Nephron progenitor cell (in vitro differentiated cells): ENCODE measurements at places on chromosomes 4 and X.
A peak's percentile ranks its signal among the peaks of the same experiment; 100 is the strongest.

GRCh38 chrX:8366481-8366880 is 98.1 kb upstream of the VCX3B start:
- no peak for DNase-seq

DNA sequence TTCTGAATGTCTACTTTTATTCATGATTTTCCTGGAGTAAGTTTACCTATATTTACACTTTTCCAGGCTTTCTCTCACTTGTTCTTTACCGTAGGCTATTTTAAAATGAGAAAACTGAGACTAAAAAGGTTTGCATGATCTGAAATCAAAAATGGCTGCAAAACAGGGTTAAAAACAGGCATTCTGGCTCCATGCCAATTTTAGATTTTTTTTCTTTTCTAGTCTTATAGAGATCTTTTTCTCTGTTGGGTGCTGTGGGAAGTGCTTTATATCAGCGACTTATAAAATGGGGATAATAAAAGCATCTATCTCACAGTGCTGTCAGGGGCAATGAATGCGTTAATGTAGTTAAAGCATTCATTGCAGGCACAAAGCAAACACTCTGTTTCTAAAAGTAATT is 294.8 kb downstream of the PACRGL start:
- DNase-seq: no peak

- no peak for DNase-seq
Measured at GRCh38 chrX:22373766-22374165, 101.1 kb downstream of the CBLL2 start.

GRCh38 chr4:112637552-112637866 is 566 bp downstream of the LARP7 start:
- DNase-seq: no peak

GRCh38 chrX:97909245-97909644 is 1025.5 kb downstream of the RPA4 start:
- no peak for DNase-seq

- DNase-seq: no peak
Measured at GRCh38 chrX:21838937-21839333, 482 bp upstream of the MBTPS2 start.

DNA sequence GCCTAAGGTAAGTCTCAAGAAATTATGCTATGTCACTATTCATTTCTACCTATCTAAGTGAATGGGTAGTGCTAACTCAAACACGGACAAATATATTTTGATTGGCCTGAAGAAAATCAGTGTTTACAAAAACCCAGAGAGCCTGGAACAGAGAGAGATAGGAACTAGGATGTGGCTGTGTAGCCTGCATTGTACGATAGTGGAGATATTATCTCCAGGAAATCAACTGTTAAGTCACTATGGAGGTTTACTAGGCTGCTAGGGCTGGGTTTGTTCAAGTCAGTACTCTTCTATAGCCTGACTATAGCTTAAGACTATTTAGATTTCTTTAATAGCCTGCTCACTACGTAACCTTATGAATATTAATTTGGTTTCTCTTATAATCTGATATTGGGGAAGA is 127.9 kb downstream of the TACR3 start:
- DNase-seq: no peak

- DNase-seq: no peak
Measured at GRCh38 chr4:168741281-168742173, 244.7 kb downstream of the PALLD start.

- DNase-seq: no peak
Measured at GRCh38 chrX:16491461-16491860, 158.5 kb upstream of the S100G start.

GRCh38 chr4:88275516-88275915 is 8.8 kb downstream of the PPM1K start:
- no peak for DNase-seq

DNA sequence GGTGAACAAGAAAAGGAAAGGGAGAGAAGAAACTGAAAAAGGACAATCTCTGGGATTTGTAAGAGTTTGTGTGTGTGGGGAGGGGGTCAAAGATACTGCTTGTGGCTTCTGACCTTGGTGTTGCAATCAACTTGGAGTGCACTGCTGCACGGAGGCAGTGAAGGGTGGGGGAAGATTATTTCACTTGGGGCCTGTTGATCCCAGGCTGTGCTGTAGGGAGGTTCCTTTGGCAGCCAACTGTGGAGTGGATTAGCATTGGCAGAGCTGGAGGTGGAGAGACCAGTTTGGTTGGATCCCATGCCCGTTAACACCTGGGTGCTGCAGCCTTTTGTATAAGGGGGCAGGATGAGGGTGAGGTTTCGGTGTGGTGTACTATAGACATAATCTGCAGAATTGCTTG is 38.2 kb downstream of the AFF1 start:
- DNase-seq: peak; percentile 8

DNA sequence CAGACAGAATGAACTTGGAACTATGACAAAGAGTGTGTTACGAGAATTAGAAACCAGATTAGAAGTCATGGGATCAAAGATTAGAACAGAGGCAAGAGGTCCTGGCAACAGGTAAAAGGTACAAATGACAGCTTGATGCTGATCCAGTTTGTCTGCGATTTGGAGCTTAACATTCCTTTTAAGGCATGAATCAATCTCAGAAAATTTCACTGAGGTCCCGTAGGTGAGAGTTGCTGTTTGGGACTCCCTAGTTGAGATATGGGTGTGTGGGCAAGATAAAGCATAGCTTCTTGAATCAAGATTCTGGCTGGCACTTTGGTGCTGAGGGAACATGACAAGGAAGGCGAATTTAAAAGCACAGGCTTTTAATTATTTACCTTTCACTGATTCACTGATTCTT is 62.6 kb upstream of the ACSL4 start:
- no peak for DNase-seq

DNA sequence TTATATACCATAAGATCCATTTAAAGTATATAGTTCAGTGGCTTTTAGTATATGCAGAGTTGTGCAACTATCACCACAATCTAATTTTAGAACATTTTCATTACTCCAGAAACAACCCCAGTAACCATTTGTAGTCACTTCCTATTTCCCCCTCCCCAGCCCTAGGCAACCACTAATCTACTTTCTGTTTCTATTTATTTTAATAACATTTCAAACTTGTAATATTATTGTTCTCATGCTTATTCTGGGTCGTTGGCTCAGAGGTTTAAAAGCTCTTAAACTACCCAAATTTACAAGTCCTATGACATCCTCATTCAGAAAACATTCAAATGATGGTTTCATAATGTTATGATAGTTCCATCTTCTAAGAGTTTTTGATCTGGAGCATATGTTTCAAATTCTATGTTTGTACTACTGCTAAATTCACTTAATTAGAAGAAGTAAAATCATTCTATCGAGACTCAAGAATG is 18.4 kb downstream of the XIAP start:
- DNase-seq: no peak

DNA sequence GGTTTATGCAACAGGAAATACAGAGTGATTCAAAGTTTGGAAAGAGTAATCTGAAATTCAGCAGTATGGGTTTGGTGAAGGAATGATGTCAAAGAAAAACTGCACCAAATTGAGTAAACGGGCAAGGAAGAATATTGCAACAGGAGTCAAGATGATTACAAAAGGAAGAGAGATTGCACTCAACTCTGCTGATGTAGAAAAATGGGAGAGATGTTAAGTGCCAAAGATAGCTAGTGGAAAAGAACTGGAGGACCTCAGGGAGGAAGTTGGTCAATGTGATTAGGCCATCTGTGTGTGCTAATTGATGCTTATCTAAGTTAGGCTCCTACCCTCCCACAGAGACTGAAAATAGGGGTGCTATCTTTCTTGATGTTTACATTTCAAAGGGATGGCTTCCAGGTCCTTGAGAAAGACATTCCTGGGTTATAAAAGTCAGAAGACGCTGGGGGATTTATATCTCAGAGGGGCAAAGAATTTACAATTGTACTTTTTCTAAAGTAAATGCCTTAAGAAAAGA is 167.4 kb upstream of the FAM47A start:
- no peak for DNase-seq

- DNase-seq: no peak
Measured at GRCh38 chr4:187380181-187380581, 615.4 kb upstream of the ZFP42 start.

DNA sequence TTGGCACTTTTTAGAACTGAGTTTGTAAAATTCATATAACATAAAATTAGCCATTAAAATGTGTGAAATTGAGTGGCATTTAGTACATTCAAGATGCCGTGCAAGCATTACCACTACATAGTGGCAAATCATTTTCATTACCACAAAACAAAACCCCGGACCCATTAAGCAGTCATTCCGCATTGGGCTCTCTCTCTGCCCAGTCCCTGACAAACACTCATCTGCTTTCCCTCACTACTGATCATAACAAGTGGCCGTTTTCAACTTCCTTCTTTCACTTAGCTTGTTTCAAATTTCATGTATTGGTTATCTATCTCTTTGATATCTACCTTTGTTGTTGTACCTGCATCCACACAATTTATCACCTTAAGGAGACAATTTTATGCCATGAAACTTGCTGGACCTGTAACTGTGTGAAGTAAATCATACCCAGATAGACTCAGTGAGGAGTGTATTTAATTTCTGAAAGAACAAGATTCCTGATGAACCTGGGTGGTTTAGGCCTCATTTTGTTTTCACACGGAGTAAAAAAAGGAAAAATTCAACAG is 202.1 kb downstream of the OR13H1 start:
- DNase-seq: no peak

GRCh38 chrX:51144828-51145442 is 187.7 kb upstream of the NUDT10 start:
- DNase-seq: peak; percentile 47

DNA sequence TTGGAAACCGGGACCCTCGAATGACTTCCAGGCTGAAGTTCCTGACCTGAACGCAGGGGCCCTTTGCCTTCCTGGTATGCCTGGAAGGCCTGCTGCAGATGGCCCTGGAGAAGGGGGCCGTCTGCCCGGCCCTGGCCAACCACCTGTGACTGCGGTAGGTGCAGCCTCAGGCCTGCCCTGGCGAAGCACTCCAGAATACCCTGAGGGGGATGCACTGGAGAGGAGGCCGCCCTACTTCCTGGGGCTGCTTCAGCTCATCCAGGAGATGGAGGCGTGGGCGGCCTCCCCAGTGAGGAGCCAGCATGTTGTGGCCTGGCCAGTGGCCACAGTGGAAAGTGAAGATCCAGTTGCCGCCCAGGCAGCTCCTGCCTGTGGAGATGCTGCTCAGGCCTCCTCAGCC is 26.4 kb upstream of the PNMA3 start:
- no peak for DNase-seq

- peak; percentile 61 for DNase-seq
Measured at GRCh38 chr4:124713185-124713592, 657 bp upstream of the ANKRD50 start.

DNA sequence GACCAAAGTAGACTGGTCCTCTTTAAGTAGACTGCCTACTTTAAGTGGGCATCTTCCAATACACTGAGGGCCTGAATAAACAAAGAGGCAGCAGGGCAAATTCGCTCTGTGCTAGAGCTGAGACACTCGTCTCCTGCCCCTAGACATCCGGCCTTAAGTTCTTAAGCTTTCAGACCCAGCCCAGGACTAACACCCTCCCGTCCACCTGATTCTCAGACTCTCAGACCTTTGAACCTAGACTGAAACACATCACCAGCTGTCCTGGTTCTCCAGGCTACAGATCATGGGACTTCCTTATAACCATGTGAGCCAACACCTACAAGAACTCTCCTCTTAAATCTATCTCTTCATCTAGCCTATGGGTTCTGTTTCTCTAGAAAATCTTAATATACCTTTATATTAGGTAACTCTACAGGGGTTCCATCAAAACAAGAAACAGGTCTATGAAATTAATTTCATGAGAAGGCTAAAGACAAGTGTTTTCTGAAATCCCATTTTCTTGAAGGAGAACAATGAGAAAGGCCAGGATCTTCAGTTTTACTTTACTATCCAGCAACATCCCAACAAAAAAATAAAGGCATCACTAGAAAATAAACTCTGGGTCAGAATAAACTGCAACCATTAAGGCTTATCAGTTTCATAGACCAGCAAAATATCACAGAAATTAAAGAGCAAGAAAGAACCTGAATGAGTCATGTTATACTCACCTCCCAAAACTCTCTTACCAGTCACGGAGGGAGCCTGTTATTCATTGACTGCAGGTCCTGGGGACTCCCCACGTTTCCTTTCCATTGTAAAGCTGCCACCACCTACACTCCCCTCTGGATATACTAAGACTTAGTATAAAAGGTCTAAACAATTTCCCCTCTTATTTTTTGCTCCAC is 14.8 kb downstream of the ADGRA3 start:
- no peak for DNase-seq

- no peak for DNase-seq
Measured at GRCh38 chr4:124167602-124168001, 544.9 kb downstream of the ANKRD50 start.

DNA sequence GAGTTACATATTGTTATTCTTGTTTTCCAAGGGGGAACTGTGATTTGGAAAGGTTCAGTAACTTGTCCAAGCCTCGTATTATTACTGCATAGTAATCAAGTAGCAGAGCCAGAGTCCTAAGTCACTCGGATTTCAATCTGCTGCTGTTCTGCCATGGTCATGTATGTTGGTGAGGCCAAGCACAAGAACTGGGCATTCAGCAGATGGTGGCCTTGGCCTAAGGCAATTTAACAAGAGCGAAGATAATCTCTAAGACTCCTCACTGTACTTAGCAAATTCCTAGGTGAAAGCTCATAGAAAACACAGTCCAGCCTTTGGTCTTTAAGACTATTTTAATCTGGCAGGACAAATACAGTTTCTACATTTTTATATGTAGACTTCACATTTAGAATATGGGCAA is 64.8 kb downstream of the NDST3 start:
- no peak for DNase-seq

GRCh38 chrX:39654952-39655351 is 442.8 kb downstream of the BCOR start:
- DNase-seq: no peak

- no peak for DNase-seq
Measured at GRCh38 chr4:39825090-39825489, 127.2 kb downstream of the UBE2K start.

- no peak for DNase-seq
Measured at GRCh38 chr4:8847764-8848163, 23.9 kb downstream of the HMX1 start.

- DNase-seq: no peak
Measured at GRCh38 chr4:101031971-101032370, 315.4 kb downstream of the PPP3CA start.

DNA sequence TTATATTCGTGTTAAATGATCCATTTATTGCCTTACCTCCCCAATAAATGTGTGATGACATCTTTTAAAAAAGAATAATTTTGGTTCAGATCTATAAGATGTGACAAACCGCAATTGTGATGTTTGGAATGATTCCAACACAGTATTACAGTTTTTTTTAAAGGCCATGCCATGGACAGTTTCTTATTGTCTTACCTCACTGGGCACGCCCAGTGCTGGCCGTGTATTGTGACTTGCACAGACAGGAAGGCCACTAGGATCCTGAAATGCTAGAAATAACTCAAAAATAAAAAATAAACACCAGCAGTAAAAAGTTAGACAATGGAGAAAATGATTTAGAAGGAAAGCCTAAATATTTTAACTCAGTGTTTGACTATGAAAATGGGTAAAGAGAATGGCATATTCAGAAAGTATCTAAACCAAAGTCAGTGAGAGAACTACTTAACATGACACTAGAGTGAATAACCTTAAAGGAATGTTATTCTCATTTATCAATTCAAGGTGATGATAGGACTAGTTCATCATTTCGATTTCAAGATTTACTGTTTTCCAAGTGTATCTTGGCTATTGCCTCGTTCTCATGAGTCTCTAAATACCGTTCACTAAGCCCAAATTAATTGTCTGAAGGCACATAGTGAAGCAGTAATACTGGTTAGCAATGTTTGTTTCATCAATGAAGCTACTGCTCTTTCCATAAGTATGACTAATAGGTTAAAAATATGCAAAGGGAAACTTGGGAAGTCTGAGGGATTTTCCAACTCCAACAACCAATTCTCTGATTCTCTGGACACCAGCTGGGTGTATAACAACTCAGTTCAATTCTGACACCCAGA is 46.1 kb upstream of the VEGFC start:
- no peak for DNase-seq

- DNase-seq: no peak
Measured at GRCh38 chrX:5791721-5792120, 436.9 kb downstream of the NLGN4X start.
